Thoracic aorta (tissue), 2 donors: ENCODE measurements at places on chromosomes 13 and 19.

- no peak for DNase-seq
- H3K27me3 ChIP-seq, result no peaks in the 10 kb centered on the region
- H3K27ac ChIP-seq, result no peak overlapping the region
- no peak overlapping the region for H3K4me3 ChIP-seq
Measured at GRCh38 chr13:70042193-70042592, 65.4 kb upstream of the ATXN8OS start.

DNA sequence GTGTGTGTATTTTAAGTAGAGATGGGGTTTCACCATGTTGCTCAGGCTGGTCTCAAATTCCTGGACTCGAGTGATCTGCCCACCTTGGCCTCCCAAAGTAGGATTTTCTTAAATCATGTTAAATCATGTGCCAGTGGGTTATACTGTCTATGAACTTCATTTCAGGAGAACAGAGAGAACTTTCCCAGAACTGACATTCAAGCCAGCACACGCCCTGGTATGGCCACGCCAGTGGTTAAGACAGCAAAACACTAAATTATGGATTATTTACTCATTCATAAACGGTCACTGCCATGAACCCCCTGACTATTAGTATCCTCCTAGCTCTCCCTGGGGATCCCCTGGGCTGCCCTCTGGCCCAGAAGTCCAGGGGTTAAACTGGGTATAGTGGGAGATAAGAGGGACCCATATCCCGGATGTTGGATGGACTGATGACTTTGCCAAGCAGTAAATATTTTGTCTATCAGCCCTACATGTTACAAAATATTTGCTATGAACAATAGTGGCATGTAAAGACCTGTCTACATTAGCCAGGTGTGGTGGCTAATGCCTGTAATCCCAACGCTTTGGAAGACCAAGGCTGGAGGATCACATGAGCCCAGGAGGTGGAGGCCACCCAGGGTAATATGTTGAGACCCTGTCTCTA, 16.1 kb upstream of the STRN4 start:
- DNase-seq, result no peak
- no peaks in the 10 kb centered on the region for H3K27me3 ChIP-seq
- no peak overlapping the region for H3K27ac ChIP-seq
- H3K4me3 ChIP-seq, result no peak overlapping the region

DNA sequence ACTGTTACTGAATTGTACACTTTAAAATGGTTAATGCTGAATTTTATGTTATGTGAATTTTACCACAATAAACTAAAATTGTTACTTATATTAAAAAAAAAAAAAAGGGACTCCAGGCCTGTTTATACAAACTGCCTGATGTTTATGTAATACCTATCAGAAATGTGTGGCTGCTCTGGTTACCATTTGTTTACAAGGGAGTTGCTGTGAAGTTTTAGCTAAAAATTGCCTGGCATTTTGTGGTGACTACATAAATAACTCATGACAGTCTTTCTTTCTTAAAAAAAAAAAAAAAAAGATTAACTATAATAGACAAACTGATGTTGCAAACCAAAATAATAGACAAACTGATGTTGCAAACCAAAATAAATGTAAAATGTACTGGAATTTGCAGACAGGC, 71.8 kb downstream of the CDADC1 start:
- H3K4me1 ChIP-seq, result peaks cover 6% of the 10 kb centered on the region
- no peak overlapping the region for H3K4me3 ChIP-seq
- H3K27me3 ChIP-seq, result no peaks in the 10 kb centered on the region
- DNase-seq, result no peak
- peak overlapping the region; percentile 55 for H3K27ac ChIP-seq

GRCh38 chr19:35117116-35117515, 1.5 kb downstream of the FXYD3 start:
- no peaks in the 10 kb centered on the region for H3K27me3 ChIP-seq
- H3K4me1 ChIP-seq, result peaks cover 6% of the 10 kb centered on the region
- no peak for DNase-seq
- H3K4me3 ChIP-seq, result no peak overlapping the region

DNA sequence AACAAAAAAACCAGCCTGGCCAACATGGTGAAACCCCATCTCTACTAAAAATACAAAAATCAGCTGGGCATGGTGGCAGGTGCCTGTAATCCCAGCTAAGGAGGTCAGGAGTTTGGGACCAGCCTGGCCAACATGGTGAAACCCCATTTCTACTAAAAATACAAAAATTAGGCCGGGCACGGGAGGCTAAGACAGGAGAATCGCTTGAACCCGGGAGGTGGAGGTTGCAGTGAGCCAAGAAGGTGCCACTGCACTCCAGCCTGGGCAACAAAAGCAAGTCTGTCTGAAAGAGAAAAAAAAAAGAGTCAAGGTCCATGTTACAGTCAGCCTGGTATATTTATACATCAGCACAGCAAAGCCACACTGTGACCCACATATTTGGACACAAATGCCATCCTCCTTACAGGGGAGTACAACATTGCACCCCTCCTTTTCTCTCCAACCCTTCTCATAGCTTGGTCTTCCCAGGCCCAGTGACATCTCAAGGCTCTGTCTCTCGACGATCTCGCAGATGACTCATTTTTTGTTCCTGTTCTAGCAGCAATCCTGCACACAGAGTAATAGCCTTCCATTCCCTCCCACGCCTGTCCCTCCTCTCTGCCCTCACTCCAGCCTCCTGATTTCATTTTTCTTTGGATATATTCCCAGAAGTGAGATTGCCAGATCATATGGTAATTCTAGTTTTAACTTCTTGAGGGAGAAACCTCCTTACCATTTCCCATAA, 21.0 kb upstream of the DPP9 start:
- DNase-seq, result no peak
- H3K36me3 ChIP-seq, result no peaks in the 10 kb centered on the region
- H3K27ac ChIP-seq, result peak overlapping the region; percentile 14
- no peak overlapping the region for H3K4me3 ChIP-seq

DNA sequence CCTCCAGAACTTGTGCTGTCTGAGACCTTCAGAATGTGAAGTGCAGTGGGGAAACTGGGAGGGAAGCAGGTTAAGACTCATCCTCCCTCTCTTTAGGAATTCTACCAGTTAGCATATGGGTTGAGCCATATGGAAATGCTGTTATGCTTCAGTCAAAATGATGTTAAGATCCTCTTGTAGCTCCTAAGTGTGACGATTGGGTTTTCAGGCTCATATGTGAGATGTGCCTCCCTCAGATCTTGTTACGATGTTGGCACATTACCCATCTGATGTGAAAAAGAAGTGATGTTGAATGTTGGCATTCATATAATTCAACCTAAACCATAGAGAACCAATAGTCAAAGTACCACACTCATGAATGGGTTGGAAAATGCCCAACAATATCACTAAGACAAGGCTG, 67.8 kb upstream of the IPO5 start:
- no peak overlapping the region for H3K27ac ChIP-seq
- no peak overlapping the region for H3K4me3 ChIP-seq
- H3K4me1 ChIP-seq, result no peaks in the 10 kb centered on the region

DNA sequence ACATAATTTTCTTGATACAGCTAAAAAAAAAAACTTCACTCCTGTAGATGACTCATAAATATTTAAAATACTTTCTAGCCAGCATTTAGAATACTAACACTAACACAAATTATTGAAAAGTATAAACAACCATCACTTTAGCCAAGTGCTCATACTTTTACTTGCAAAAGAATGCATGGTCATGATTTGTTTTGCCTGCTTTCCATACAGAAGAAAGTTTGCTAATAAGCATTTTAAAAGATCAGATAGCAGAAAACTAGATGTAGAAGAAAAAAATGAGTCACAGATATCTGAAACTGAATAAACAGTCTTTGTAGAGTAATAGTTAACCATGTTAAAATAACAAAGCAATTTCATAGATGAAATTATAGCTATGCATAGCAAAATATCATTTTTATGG, 2280.4 kb upstream of the PCDH20 start:
- no peaks in the 10 kb centered on the region for H3K36me3 ChIP-seq
- H3K4me3 ChIP-seq, result no peak overlapping the region
- no peaks in the 10 kb centered on the region for H3K27me3 ChIP-seq
- DNase-seq, result no peak

- DNase-seq, result no peak
- H3K4me3 ChIP-seq, result no peak overlapping the region
- H3K27me3 ChIP-seq, result no peaks in the 10 kb centered on the region
- no peaks in the 10 kb centered on the region for H3K36me3 ChIP-seq
- no peak overlapping the region for H3K27ac ChIP-seq
- no peaks in the 10 kb centered on the region for H3K4me1 ChIP-seq
Measured at GRCh38 chr13:41273831-41274441, 10.6 kb upstream of the MTRF1 start.

GRCh38 chr13:50128428-50128931, 113.2 kb downstream of the KCNRG start:
- peaks cover 35% of the 10 kb centered on the region for H3K4me1 ChIP-seq
- H3K36me3 ChIP-seq, result no peaks in the 10 kb centered on the region
- H3K27me3 ChIP-seq, result no peaks in the 10 kb centered on the region

DNA sequence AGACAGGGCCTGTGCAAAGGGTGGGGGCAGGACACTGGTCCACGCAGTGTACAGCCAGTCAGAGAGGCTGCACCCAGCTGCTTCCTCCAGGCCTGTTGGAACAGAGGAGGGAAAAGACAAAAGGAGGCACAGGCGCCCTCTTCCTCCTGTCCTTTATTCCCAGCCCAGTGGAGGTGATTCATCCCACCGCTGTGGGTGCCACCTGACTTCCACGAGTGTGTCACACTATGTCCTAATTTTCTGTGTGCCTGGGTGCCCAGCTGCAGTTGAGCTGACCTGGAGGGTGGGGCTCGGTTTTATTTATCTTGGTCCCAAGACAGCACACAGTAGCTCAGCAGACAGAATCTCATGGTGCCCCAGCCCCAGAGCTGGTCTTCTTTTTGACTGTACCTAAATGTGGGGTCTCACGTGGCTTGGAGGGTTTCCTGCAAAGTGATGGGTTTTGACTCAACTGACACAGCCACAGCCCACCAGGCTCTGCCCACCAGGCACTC, 9.0 kb downstream of the EPS15L1 start:
- no peak for DNase-seq
- no peak overlapping the region for H3K27ac ChIP-seq
- no peaks in the 10 kb centered on the region for H3K36me3 ChIP-seq
- H3K4me1 ChIP-seq, result peaks cover 5% of the 10 kb centered on the region
- H3K4me3 ChIP-seq, result no peak overlapping the region

- no peak overlapping the region for H3K27ac ChIP-seq
- no peaks in the 10 kb centered on the region for H3K4me1 ChIP-seq
- no peaks in the 10 kb centered on the region for H3K27me3 ChIP-seq
- H3K36me3 ChIP-seq, result no peaks in the 10 kb centered on the region
- no peak overlapping the region for H3K4me3 ChIP-seq
- DNase-seq, result no peak
Measured at GRCh38 chr13:23086968-23087623, 93.7 kb upstream of the SGCG start.

- no peaks in the 10 kb centered on the region for H3K36me3 ChIP-seq
- no peak for DNase-seq
- no peaks in the 10 kb centered on the region for H3K4me1 ChIP-seq
- no peaks in the 10 kb centered on the region for H3K27me3 ChIP-seq
Measured at GRCh38 chr19:17646441-17646840, 41.7 kb downstream of the UNC13A start.

GRCh38 chr13:110227416-110227815, 79.5 kb downstream of the COL4A1 start:
- H3K4me1 ChIP-seq, result peaks cover 15% of the 10 kb centered on the region
- no peak overlapping the region for H3K4me3 ChIP-seq
- DNase-seq, result no peak
- no peaks in the 10 kb centered on the region for H3K27me3 ChIP-seq
- H3K27ac ChIP-seq, result peak overlapping the region; percentile 50
